Stimulated activated CD4-positive, alpha-beta T cell treated with anti-CD3 and anti-CD28 coated beads, Interleukin-12 subunit alpha, Interleukin-12 subunit beta, amount 100 ng/mL, for 4 hours (primary cell): ENCODE measurements at places on chromosomes 12 and 14.
A peak's percentile ranks its signal among the peaks of the same experiment; 100 is the strongest.

DNA sequence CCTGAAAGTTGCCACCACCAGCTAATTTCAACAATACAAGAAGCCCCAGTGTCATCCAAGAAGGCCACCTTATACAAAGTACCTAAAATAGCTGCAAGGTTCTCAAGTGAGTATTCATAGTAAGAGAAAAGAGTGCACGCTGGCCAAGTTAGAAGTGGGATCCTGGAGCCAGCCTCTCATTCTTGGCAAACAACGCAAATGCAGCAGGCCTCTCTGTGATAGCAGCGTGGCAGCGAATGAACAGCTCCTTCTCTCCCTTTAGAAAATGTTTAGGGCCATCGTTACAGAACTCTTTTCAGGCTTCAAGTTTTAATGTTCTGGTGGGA lies 78.0 kb upstream of the IFNG-AS1 start:
- no peak for DNase-seq

DNA sequence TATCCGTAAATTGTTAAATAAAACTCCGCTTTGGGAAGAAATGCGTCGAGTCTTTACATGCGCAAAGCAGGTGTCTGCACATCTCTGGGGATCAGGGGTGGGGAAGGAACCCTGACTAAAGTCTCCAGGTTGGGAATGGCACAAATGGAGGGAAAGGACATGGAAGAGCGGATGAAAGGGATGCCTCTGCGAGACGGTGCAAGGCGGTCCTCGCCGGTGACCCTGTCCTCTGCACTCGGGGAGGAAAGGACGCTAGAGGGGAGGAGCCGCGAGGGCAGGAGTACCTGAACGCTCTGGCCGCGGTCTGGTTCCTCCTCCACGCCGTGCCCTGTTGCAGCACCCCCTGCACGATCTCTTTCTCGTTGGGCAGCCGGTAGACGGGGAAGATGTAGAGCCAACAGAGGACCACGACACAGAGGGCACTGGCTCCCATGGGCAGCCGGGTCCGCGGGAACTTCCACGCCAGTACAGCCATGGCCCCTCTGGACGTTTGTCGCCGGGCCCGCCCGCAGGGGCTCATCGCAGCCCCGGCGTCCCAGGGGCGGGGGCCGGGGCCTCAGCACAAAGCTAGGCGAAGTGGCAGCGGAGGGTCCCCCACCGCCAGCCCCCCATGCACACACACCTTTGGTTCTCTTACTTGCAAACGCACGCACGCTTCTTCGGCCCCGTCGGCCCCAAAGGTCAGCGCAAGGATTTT lies 646 bp downstream of the ST8SIA1 start:
- DNase-seq, result peak; percentile 21

GRCh38 chr12:92133171-92133570 lies 12.5 kb downstream of the BTG1 start:
- DNase-seq, result no peak

DNA sequence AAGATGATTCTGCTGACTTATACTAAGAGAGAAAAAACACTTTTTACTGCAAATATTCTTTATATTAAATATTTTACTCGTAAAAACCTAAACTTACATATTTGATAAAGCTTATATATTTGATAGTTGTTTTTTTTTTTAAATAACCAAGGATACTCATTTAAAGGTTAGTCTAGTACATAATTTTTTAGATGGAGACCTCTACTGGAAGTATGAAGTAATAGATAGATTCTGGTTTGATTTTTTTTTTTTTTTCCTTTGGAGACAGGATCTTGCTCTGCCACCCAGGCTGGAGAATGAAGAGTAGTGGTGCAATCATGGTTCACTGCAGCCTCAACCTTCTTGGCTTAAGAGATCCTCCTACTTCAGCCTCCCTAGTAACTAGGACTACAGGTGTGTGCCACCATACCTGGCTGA lies 16.4 kb downstream of the ARID2 start:
- DNase-seq, result no peak

GRCh38 chr14:68625366-68626090 lies 167.3 kb downstream of the ZFP36L1 start:
- DNase-seq, result no peak

DNA sequence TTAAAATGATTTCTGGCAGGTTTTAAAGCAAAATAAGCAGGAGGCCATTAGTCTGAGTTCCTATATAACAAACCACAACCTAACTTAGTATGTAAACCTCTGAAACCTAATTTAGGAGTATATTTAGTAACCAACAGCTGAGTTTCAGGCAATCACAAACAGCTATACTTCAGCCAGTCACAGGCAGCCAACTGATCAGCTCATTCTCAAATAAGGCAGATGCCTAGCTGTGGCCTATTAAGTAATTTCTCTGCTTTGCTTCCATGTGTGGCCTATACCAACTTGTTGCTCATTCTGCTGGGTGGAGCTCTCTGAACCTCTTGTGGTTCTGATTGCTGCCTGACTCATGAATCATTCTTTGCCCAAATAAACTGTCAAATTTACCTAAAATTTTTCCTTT lies 408.9 kb upstream of the FBXO33 start:
- DNase-seq, result no peak

DNA sequence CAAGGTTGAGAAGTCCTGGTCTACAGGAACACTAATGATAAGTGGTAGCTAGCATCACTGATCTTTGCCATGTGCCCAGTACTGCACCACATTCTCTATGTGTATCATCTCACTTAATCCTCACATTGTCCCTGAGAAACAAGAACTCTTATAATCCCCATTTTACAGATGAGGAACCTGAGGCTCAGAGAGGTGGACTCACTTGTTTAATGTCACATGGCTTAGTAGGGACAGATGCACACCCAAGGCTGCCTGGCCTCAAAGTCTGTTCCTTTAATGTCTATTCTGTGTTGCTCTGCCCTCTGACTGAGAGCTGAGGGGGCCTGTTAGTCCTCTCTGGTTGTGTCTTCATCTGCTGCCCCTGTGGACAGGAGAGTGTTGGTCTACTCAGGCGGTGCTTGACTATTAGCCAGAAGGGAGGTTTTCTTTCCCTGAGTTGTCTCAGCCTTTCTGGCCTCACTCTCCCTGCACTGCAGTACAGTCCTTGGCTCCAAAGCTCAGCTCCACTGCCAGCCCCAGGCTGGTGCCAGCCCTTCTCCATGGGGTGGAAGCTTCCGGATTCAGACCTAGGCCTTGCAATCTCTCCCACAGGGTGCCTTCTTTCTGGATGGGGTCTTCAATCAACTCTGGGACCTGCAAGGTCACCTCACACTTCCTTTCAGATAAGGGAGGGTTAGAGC lies 4.9 kb upstream of the DYNLL1 start:
- no peak for DNase-seq

- DNase-seq, result no peak
These were observed 117.0 kb downstream of the NTN4 start for GRCh38 chr12:95673576-95673975.

GRCh38 chr14:81946834-81947798 lies 413.5 kb upstream of the SEL1L start:
- no peak for DNase-seq

DNA sequence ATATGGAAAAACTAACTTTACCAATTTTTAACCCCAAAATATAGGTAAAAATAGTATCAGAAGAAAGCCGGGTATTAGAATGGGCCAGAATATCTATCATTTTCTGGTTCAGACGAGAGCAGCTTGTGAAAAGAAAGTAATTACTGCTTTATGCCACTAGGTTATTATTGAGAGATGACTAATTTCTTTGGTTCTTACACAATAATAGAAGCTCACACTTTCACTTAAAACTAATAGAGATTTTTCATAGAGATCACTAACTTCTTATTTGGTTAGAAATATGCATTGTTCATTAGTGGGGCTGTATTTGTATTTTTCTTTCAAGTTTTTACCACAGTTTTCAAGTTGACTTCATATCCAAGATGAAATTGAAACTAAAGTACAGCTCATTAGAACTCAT lies 1241.2 kb upstream of the FLRT2 start:
- no peak for DNase-seq

DNA sequence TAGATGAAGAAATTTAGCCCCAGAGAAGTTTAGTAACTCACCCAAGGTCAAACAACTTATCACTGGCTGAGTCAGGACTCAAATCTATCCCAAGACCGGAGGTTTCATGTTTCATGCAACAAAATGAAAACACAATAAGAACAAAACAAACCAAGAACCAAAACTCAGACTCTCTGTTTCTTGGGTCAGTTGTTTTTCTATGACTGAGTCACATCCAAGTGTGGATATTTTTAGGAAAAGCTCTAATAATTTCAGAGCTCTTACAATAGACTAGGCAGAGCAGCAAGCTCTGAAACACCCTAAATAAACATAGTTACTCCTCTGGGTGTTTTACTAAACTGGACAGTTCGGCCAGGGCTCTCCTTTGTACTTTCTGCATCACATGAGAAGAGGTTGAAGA lies 87.6 kb upstream of the PRB2 start:
- DNase-seq, result no peak

GRCh38 chr12:80118565-80119324 lies 19.4 kb downstream of the OTOGL start:
- DNase-seq, result no peak

DNA sequence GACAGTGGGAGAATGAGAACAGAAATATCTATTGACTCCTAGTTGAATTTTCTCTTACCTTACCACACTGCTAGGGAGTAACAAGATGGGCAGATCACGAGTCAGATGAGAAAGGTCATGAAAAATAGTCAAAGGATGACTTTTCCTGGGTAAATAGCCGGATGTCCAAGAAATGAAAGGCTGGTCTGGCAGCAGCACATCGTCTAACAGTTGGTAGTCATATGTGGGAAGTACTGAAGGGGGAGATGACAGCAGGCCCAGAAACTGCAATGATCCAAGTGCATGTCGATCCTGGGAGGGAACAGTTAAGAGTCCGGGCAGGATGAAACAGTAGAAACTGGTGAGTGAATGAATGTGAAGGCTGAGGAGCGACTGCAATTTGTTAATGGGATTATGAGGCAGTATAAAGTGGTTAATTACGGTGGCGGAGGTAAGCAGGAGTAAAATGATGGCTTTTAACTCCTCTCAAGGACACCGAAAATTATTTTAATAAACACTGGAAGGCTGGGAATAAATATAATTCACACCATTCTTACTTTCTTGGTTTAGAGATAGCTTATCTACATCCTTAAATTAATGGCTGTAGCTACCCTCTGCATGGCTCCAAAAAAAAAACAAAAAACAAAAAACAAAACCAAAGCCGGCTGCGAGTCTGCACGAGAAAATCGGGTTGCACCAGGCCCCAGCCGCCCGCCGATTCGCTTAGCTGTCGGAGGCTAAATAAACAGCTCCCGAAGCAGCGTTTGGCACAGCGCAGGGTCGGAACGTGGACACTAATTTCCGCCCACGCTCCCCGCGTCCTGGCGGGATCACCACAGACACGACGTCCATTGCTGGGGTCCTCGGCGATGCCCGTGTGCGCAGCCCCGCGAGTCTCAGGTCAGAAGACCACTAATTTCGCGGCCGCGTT lies 1.0 kb upstream of the ERC1 start:
- peak; percentile 43 for DNase-seq

DNA sequence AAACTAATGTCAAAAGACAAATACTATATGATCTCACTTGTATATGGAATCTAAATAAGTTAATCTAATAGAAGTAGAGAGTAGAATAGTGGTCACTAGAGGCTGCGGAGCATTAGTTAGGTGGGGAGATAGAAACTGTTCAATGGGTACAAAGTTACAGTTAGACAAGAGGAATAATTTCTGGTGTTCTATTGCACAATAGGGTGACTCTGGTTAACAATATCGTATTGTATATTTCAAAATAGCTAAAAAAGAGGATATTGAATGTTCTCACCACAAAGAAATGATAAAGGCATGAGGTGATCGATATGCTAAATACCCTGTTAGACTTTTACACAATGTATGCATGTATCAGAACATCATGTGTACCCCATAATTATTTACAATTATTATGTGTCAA lies 42.9 kb downstream of the IGF1 start:
- DNase-seq, result no peak

DNA sequence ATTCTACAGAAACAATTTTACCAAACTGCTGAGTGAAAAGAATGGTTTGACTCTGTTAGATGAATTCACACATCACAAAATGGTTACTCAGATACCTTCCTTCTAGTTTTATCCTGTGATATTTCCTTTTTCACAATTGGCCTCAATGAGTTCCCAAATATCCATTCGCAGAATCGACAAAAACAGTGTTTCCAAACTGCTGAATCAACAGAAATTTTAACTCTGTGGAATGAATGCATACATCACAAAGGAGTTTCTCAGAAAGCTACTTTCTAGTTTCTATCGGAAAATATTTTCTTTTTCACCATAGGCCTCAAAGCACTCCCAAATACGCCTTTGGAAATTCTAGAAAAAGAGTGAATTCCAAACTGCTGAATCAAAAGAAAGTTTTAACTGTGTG lies 525.0 kb downstream of the ALG10 start:
- no peak for DNase-seq

DNA sequence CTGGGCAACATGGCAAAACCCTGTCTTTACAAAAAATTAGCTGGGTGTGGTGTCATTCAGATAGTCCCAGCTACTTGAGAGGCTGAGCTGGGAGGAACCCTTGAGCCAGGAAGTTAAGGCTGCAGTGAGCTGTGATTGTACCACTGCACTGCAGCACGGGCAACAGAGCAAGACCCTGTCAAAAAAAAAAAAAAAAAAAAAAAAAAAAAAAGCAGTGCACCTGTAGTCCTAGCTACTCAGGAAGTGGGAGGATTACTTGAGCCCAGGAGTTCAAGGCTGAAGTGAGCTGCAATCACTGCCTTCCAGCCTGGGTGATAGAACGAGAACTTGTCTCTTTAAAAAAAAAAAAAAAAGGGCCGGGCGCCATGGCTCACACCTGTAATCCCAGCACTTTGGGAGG lies 5.6 kb downstream of the REM2 start:
- DNase-seq, result no peak

- DNase-seq, result no peak
These were observed 70.5 kb downstream of the PHLDA1 start for GRCh38 chr12:75960954-75961661.

DNA sequence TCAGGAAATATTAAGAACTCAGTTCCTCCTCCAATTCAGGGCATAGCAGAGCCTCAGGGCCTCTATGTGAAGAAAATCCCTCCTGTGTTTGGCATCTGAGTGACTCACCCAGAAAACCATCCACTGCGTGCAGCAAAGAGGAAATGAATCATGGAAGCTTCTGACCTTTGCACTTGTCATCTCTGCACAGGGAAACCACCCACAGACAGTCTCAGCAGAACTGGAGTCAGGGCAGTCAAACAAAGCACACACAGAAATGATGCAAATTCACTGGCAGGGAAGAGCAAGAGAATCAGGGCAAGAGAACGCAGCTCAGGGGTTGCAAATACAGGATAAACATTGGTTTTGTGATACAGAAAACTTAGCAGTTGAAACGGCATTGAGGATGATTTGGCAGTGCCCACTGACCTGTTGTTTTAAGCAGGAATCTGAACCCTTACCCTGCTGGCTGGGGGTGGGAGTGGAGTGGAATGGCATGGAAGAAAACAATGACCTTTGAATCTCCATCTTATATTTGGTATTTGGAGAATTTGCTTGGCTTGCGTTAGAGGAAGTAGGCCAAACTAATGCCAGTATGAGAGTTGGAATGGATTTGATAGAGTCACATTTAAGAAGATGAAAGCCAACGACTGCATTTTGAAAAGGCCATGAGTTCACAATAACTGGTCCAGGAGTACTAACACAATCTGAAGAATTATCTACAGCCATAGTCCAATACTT lies 53.5 kb downstream of the PHLDA1 start:
- peak; percentile 54 for DNase-seq

- DNase-seq, result no peak
These were observed 9.4 kb downstream of the ART4 start for GRCh38 chr12:14833952-14834351.
